ENCODE measurements at places on chromosomes 12 and 14. TPM values are rescaled to one million over a fixed set of nuclear protein-coding genes. Genes with fewer than 3 reads are reported as not detected.

DNA sequence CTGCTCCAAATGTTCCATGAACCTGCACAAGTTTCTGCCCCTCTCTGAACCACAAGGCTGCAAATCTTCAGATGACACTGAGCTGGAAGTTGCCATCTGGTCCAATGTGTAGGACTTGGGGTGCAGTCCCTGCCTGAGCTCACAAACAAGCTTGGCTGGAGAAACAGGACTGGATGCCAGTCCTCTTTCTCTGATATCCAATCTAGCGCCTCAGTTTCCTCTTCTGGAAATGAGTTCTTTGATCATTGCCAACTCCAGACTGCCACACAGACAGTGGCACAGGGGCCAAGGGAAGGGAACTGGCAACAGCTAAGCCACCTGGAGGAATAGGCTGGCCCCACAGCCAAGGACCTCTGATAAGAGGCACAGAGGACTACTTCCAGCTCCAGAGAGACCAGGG, 15.5 kb downstream of the CMKLR1 start:
- no peak overlapping the region for H3K4me3 ChIP-seq
- no peaks in the 10 kb centered on the region for H3K36me3 ChIP-seq
- peaks cover 55% of the 10 kb centered on the region for H3K4me1 ChIP-seq
- DNase-seq: no peak
- H3K27ac ChIP-seq: peak overlapping the region; percentile 18
- H3K27me3 ChIP-seq: no peaks in the 10 kb centered on the region

The CAPS2 gene
- total RNA-seq: 11.0 TPM

The KRT5 gene
- 1.6 TPM for total RNA-seq

GRCh38 chr14:77883131-77883846, 83.4 kb downstream of the ADCK1 start:
- no peaks in the 10 kb centered on the region for H3K4me1 ChIP-seq
- DNase-seq: no peak
- peaks cover 11% of the 10 kb centered on the region for H3K36me3 ChIP-seq
- H3K27ac ChIP-seq: no peak overlapping the region
- no peaks in the 10 kb centered on the region for H3K27me3 ChIP-seq

GRCh38 chr12:49346659-49347310, at the start of gene DNAJC22:
Gene DNAJC22, plus strand, starts transcription at chr12:49346888. Its CDS starts 1,985 bp downstream, at chr12:49348873.
- no peak for DNase-seq
- peak within 1 kb of the TSS; percentile 69 for H3K4me3 ChIP-seq
- peaks cover 34% of the 10 kb centered on the region for H3K4me1 ChIP-seq
- H3K27ac ChIP-seq: no peak within 1 kb of the TSS
- no peaks in the 10 kb centered on the region for H3K36me3 ChIP-seq

DNA sequence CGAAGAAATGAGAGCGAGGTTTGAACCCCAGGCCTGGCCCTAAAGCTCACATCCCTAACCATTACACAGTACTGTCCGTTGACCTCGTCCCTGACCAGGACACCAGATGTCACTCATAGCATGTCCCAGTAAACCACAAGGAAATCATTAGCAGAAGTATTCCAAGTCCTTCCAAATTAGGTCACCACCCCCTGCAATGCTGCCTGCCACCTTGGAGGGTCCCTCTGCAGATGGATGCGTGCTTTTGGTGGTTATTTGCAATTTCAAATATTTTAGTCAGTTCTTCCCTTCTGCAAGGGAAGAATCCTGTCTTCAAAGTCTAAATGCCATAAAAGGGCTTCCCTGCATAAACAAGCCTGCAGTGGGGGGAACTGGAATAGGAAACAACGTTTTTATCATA, 71.3 kb downstream of the CLMN start:
- no peak overlapping the region for H3K27ac ChIP-seq
- no peaks in the 10 kb centered on the region for H3K36me3 ChIP-seq
- no peaks in the 10 kb centered on the region for H3K4me1 ChIP-seq
- no peak for DNase-seq
- no peak overlapping the region for H3K4me3 ChIP-seq

The LTBR gene
- total RNA-seq: 284 TPM

DNA sequence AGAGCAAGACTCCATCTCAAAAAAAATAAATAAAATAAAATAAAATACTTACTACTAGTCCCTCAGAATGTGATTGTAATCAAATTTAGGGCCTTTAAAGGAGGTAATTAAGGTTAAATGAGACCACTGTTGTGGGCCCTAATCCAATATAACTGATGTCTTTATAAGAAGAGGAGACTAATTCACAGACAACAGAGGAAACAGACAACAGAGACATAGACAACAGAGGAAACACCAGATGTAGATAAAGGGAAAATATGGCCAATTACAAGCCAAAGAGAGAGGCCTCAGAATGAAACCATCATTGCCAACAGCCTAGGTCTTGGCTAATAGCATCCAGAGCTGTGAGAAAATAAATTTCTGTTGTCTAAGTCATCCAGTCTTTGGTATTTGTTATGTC, 669.0 kb upstream of the FOXG1 start:
- no peak overlapping the region for H3K4me3 ChIP-seq
- no peaks in the 10 kb centered on the region for H3K36me3 ChIP-seq
- no peak overlapping the region for H3K27ac ChIP-seq
- no peaks in the 10 kb centered on the region for H3K4me1 ChIP-seq

DNA sequence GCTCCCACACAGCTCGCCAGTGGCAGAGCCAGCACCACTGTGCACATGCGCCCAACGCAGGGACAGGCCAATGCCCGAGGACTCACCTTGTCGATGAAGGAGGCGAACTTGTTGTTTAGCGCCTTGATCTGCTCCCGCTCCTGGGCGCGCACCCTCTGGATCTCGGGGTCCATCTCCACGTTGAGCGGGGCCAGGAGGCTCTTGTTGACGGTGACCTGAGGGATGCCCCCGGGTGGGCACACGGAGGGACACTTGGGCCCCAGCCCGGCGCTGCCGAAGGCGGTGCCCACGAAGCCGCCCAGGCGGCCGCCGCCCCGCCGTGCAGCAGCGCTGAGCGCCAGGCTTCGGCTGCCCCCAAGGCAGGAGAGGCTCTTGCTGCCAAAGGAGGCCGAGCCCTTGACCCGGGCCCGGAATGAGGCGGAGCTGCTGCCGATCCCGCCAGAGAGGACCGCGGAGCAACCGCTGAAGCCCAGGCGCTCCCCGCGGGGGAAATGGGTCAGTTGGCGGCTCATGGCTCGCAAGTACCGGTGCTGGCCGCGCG, at the start of gene KRT72:
KRT72 (minus strand) TSS at position 523 of the 541 bp plus-strand sequence; CDS start at position 512, 11 bp downstream.
- no peak within 1 kb of the TSS for H3K4me3 ChIP-seq
- no peak within 1 kb of the TSS for H3K27ac ChIP-seq
- H3K27me3 ChIP-seq: peaks cover 6% of the 10 kb centered on the region
- H3K4me1 ChIP-seq: no peaks in the 10 kb centered on the region
- no peak for DNase-seq
- H3K36me3 ChIP-seq: no peaks in the 10 kb centered on the region

DNA sequence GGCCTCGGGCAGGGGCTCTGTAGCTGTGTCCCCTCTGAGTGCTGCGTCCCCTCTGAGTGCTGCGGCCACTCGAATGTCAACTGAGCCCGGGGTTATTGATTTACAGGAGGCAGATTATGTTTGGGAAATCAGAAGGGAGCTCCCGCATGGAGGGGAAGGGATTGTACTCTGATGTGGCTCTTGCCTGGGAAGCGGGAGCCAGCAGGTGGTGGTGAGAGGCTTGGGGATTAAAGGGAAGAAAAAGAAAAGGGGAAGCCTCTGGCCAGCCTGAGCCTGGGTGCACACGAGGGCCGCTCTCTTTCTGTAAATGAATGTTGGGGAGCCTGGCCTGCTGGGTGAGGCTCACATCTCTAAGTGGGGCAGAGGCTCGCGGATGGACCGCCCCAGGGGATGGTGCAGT, 143.7 kb downstream of the AACS start:
- H3K4me3 ChIP-seq: no peak overlapping the region
- no peaks in the 10 kb centered on the region for H3K36me3 ChIP-seq
- no peak overlapping the region for H3K27ac ChIP-seq
- H3K27me3 ChIP-seq: no peaks in the 10 kb centered on the region

DNA sequence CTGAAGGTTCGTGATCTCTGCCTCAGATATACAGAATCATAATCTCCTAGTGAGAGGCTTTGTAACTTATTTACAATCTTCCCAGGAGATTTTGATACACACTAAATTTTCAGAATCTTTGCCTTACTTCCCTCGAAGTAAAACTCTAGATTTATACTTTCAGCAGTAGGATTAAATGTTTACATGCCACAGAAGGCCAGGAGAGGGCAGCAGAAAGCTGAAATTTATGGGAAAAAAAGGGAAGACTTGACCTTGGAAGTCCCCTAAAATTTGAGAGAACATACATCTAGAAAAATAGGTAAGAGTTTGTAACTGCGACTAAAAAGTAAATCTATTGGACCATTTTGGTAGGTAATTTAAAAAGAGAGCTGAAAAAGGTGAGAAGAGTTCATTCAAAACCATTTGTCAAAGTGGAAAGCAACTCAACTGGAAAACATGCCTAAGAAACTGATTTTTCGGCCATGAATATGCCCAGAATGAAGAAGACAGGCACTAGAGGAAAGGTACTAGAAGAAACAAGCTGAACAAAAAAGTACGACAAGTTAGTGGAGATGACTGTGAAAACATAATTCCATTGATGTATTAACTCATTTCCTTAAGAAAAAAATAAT, 242.0 kb upstream of the MDGA2 start:
- H3K4me1 ChIP-seq: no peaks in the 10 kb centered on the region
- no peak overlapping the region for H3K4me3 ChIP-seq
- no peak for DNase-seq
- no peaks in the 10 kb centered on the region for H3K27me3 ChIP-seq
- no peaks in the 10 kb centered on the region for H3K36me3 ChIP-seq

DNA sequence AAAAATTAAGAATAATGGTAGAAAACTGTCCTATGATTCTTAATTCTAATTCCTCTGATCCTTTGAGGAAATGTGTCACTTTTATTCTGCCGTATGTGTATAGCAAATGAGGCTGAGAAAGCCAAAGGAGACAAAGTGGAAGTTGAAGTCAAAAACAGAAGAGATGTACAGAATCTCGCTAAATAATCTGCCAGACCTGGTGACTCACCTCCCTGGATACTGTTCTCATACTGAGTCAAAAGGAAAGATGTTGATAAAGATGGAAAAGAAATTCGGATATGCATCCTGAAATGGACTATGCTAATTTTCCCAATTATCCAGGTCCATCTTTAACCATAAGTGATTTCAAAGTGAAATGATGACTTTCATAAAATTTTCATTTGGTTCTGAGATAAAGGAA, 92.5 kb downstream of the DUSP6 start:
- no peaks in the 10 kb centered on the region for H3K36me3 ChIP-seq
- no peaks in the 10 kb centered on the region for H3K4me1 ChIP-seq
- H3K27me3 ChIP-seq: no peaks in the 10 kb centered on the region
- no peak overlapping the region for H3K27ac ChIP-seq
- DNase-seq: no peak
- H3K4me3 ChIP-seq: no peak overlapping the region

- no peaks in the 10 kb centered on the region for H3K27me3 ChIP-seq
- DNase-seq: no peak
- H3K4me3 ChIP-seq: no peak overlapping the region
- H3K27ac ChIP-seq: no peak overlapping the region
These were observed 11.2 kb upstream of the MAP1LC3B2 start for GRCh38 chr12:116547955-116548501.

GRCh38 chr14:90871605-90872233, 55.5 kb upstream of the TTC7B start:
- H3K27me3 ChIP-seq: no peaks in the 10 kb centered on the region
- no peak overlapping the region for H3K4me3 ChIP-seq
- no peaks in the 10 kb centered on the region for H3K36me3 ChIP-seq
- H3K27ac ChIP-seq: no peak overlapping the region
- H3K4me1 ChIP-seq: no peaks in the 10 kb centered on the region

DNA sequence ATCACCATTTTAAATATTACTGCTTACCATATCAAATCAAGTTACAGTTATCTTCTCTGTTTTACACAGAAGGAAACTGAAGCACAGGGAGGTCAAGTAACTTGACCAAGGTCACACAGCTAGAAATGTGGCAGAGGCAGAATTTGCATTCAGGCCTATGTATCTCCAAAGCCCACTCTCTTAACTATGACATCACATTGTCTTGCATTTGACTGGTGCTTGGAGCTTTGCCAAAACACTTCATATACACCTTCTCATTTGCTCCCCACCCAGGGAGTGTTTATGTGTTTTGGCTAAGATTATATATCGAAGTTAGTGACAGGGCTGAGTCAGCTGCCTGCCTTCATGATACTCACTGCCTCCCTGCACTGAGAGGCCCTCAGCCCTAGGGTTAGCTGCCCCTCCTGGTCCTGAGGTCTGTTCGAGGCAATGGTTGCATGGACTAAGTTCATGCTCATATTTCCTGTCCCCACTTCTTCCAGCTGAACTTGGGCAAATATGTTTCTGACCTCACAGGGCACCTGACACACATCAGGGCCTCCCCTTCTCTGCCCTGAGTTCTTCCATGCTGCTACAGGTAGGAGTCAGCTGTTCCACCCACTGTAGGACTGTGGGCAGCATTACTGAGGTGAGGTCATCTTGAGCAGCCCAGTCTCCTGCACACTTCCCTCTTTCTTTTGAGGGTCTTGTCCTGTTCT, 1.8 kb downstream of the GALNT6 start:
- no peaks in the 10 kb centered on the region for H3K27me3 ChIP-seq
- H3K4me3 ChIP-seq: no peak overlapping the region
- peaks cover 7% of the 10 kb centered on the region for H3K4me1 ChIP-seq

GRCh38 chr14:103483600-103483999, 39.0 kb downstream of the CKB start:
- no peaks in the 10 kb centered on the region for H3K4me1 ChIP-seq
- peaks cover 53% of the 10 kb centered on the region for H3K36me3 ChIP-seq
- peak; percentile 27 for DNase-seq
- H3K27ac ChIP-seq: no peak overlapping the region
- no peaks in the 10 kb centered on the region for H3K27me3 ChIP-seq

The LRP1-AS gene
- total RNA-seq: not detected

- H3K27me3 ChIP-seq: no peaks in the 10 kb centered on the region
- H3K4me1 ChIP-seq: no peaks in the 10 kb centered on the region
- H3K4me3 ChIP-seq: no peak overlapping the region
- no peak overlapping the region for H3K27ac ChIP-seq
These were observed 51.5 kb upstream of the RAP1B start for GRCh38 chr12:68559246-68559645.

DNA sequence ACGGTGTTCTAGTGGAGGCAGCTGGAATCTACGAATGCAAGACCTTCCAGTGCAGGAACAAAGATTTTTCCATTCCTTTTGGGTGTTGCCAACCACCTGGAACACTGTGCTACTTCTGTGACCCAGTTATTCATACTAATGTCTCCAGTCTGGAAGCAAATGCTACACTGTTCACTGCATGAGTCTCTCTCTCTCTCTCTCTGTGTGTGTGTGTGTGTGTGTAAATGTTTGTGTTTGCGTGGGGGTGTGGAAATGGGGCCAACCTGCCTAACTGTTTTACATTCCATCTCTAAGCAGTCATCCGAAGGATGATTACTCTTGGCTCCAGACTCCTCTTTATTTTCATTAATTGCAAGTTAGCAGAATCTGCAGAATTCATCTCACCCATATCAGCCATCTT, 29.9 kb upstream of the YBX3 start:
- no peaks in the 10 kb centered on the region for H3K27me3 ChIP-seq
- H3K36me3 ChIP-seq: no peaks in the 10 kb centered on the region
- H3K4me1 ChIP-seq: no peaks in the 10 kb centered on the region

GRCh38 chr12:111126331-111126730, 206.0 kb upstream of the MYL2 start:
- H3K27me3 ChIP-seq: no peaks in the 10 kb centered on the region
- no peak overlapping the region for H3K4me3 ChIP-seq
- H3K36me3 ChIP-seq: no peaks in the 10 kb centered on the region
- no peak for DNase-seq

Data from ascending aorta (tissue), 2 donors.